ENCODE measurements at places on chromosomes 12 and 14.
A peak's percentile ranks its signal among the peaks of the same experiment; 100 is the strongest.

DNA sequence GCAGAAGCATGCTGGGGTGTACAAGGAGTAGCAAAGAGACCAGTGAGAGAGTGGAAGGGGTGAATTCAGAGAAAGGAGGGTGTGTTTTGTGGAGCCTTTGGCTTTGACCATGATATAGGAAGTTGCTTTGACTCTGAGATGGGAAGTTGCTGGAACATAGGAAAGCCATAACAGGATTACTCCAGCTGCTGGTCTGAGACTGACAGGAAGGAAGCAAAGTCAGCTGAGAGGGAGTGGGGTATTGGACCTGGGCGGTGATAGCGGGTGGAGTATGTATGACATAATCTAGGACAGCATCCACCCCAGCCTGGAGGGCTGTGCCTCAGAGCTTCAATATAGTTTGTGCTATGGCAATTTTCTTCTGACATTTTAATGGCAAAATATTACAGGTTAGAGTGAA is 324.4 kb downstream of the PDZRN4 start:
- DNase-seq = peak; percentile 3

- peak; percentile 4 for DNase-seq
These were observed 949.9 kb downstream of the LRFN5 start for GRCh38 chr14:42556551-42556950.

- DNase-seq = no peak
These were observed 134.4 kb upstream of the OR4E1 start for GRCh38 chr14:21807975-21808374.

GRCh38 chr14:61140872-61141271 is 140.3 kb downstream of the TMEM30B start:
- DNase-seq = no peak

DNA sequence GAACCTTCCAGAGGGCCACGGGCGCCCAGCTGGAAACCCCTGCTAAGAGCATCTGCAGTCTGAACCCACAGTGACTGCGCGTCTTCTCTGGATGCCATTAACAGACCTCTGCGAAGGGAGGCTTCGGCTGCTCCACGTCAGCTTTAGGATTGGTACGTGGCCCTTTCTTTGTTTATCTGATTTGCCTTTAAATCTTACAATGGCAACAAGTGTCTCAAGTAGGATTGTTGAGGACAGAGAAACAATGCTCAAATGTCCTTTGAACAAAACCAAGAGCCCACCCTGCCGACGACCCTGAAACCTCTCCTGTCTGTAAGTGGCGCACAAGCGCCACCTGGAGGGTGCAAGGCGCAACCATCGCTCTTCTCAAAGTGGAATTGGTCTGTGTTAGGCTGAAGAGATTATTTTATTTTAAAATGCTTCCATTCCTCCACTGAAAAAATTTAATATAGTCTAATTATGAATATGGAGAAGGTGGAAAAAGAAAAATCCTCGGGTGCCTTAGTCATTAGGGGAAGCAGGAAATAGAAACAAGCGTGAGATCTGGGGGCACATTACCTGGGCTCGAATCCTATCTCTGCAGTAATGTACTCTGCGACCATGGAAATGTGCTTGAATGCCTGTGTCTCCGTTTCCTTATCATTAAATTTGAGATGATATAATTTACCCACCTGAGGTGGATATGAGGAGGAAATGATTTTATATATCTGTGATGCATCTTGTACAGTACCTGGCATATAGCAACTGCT is 82.6 kb upstream of the PTPRB start:
- DNase-seq = peak; percentile 65

- no peak for DNase-seq
These were observed 1096.5 kb upstream of the TMEM132C start for GRCh38 chr12:127170226-127171180.

- no peak for DNase-seq
These were observed 6.7 kb upstream of the CACNB3 start for GRCh38 chr12:48811437-48812090.

DNA sequence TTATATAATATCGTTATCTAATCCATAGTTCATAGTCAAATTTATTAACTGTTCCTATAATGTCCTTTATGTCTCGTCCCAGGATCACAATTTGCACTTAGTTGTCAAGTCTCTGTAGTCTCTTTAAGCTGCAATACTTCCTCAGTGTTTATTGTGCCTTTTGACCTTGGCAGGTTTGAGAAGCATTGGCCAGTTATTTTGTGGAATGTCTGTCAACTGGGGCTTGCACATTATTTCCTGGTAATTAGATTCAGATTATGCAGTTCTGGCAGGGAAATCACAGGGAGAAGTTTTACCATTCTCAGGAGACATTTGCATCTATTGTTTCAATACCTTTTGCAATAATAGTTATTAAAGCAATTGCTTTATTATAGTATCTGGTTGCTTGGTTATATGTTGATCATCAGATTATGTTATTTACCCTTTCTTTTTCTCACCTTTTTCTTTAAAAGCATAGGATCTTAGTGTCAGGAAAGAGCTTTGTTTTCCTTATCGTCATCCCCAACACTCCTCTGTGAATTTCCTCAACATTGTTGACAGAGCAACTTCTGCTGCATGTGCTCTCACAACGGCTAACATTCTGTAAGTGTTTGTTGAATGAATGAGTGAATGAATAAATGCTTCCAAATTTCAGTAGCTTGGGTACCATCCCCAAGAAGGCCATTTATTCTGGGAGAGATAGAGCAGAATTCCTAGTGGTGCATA is 3.7 kb upstream of the ART4 start:
- no peak for DNase-seq

- DNase-seq = no peak
These were observed 4.2 kb downstream of the DENND5B start for GRCh38 chr12:31586728-31587127.

DNA sequence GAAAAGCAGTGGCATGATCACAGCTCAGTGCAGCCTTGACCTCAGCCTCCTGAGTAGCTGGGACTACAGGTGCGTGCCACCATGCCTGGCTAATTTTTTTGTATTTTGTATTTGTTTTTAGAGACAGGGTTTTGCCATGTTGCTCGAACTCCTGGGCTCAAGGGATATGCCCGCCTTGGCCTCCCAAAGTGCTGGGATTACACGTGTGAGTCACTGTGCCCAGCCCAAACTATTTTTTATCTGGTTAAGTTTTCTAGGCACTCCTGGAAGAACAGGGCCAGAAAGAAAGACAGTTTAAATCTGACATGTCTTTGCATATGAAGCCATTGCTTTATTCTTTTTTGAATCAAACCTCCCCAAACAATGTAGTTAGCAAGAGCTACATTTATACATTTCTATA is 27.5 kb upstream of the PTGR2 start:
- DNase-seq = no peak

- no peak for DNase-seq
These were observed 37.8 kb upstream of the NFYB start for GRCh38 chr12:104175726-104176247.

- no peak for DNase-seq
These were observed 13.1 kb upstream of the PPP4R4 start for GRCh38 chr14:94161058-94161457.

DNA sequence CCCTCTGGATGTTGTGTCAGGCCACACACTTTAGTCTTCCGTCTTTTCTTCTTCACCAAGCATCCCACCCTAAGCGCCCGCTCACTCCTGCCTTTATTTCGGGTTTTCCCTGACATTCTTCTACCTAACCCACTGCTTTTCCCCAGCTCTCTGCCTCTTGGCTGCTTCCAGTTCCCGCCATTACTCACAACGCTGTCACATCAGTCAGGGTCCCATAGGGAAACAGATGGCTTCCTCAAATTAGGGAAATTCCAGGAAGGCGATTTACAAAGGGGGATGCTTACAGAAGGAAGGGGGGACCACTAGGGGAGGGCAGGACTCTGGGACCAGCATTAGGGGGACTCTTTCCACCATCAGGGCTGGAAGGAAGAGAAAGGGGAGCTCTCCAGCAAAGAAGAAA is 9.2 kb upstream of the PPP1R13B start:
- no peak for DNase-seq

GRCh38 chr12:43816168-43816567 is 10.1 kb upstream of the TWF1 start:
- DNase-seq = no peak

DNA sequence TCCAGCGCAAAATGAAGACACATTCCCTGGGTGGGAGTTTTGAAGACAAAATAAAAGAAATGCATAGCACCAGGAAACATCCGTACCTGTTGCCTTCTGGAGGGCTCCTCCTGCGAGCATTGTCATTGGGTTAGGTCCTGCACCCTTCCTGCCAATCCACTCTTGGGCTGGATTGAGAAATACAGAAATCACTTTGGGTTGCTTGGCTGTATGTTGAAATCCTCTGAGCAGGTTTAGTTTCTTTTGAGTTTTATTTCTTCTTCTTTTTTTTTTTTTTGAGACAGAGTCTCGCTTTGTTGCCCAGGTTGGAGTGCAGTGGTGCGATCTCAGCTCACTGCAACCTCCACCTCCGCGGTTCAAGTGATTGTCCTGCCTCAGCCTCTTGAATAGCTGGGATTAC is 67.6 kb downstream of the ARF6 start:
- no peak for DNase-seq

DNA sequence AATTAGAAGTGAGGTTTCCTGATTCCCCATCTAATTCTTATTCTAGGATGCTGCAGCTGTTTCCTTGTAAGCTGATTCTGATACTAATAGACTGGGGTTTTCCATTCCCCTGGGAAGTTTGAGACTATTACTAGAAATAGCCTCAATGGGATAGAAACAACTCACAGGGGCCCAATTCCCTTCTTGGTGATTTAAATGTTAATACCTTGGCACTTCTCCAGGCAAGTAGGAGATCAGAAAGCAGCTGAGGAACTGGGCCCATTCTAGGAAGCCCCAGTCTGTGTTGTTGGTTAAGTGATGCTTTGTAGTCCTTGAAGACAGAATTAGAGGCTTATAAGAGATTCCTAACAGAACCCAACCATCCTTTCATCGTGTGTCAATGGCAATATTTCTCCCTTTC is 407.0 kb upstream of the SEL1L start:
- no peak for DNase-seq

- DNase-seq = no peak
These were observed 403.8 kb downstream of the NPAS3 start for GRCh38 chr14:33342299-33342974.

DNA sequence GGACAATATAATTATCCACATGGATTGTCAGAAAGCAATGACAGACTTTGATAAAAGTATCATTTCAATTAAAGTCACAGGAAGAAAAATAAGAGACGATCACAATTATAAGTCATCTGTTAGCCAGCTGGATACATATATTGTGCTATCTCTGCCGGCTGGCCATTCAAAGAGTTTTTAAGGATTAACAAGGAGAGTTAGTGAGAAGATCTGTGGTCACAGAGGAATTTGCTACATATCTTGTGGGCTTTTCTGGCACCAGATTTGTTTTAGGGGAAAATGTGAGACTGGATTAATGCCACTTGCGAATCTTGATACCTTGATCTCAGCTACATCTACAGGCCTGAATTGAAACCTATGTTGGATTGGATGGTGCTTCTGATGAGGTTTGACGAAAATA is 90.9 kb upstream of the MANSC4 start:
- no peak for DNase-seq

- no peak for DNase-seq
These were observed at the start of gene CABP1 for GRCh38 chr12:120639771-120640721. Gene CABP1 (plus strand): TSS chr12:120640626. CDS start chr12:120640686, 60 bp downstream.

- DNase-seq = no peak
These were observed 110.4 kb downstream of the SMOC1 start for GRCh38 chr14:69989622-69990021.

DNA sequence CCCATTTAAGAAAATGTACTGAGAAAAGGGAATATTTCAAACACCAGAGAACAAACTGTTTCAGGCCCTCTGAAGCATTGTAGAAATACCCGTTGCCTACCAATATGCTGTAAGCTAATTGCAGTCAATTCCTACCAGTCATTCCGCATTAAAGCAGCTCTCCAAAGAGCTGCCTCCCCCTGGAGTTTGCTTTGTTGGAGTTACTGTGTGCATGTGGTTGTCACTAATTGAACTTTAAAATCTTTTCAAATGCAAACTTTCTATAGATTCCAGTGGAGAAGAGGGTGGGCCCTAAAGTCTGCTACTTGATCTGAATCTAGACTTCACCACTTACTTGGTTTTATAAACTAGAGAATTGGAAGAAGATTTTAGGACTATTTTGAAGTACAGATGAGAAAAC is 112.7 kb downstream of the PLXNC1 start:
- no peak for DNase-seq

- no peak for DNase-seq
These were observed 6.6 kb downstream of the APPL2 start for GRCh38 chr12:105229371-105229770.

DNA sequence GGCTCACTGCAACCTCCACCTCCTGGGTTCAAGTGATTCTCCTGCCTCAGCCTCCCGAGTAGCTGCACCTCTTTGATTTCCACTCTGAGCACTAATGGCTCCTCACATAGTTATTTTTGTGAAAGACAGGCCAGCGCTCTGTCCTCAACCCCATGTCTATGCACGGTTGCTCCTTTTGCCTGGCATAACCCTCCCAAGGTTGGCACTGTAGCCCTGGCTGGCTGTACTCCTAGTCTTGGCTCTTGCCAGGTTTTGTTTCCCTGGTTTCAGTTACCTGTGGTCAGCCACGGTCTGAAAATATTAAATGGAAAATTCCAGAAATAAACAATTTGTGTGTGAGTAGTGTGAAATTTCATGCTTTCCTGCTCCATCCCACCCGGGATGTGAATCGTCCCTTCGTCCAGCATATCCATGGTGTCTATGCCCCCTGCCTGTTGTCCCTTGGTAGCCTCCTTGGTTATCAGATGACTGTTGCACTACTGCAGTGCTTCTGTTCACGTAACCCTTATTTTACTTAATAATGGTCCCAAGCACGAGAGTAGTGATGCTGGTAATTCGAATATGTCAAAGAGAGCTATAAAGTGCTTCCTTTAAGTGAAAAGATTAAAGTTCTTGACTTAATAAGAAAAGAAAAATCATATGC is 12.3 kb upstream of the DCD start:
- DNase-seq = no peak

GRCh38 chr14:89033756-89034155 is 209.3 kb downstream of the TTC8 start:
- no peak for DNase-seq

- DNase-seq = no peak
These were observed 174.6 kb upstream of the SFSWAP start for GRCh38 chr12:131536337-131536736.

DNA sequence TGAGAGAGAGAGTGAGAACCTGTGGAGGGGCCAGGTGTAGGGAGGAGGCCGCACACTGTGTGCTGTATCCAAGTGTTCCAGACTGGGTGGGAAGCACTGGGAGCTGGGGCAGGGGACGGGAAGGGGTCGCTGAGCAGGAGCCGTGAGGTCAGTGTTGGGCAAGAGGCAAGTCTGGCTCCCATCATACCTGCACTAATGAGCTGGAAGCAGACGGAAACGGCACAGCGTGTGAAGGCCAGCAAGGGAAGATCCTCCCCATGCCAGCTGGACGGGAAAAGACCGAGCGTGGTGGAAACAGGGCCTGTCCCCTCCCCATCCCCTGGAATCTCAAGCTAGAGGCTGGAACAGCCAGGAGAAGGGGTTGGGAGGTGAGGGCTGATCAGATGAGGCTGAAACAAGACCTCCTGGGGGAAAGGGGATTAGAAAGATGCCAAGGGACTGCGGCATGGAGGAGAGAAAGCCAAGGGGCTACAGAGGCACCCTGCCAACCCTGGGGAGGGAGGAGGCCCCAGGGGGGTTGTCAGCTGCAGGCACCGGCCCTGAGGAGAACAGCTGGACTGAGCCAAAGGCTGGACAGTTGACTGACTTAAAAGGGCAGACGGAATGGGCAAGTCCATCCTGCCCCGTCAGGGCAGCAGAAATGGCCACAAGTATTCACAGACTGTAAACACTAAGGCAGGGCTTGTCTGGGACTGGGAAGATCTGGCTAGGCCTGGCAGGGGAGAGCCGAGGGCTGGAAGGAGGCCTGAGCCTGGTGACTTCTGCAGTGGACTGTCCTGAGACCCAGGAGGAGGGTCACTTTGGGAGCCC is 19.0 kb upstream of the LTBP2 start:
- no peak for DNase-seq

Measured in cardiac muscle cell (in vitro differentiated cells and primary cell).